ENCODE measurements at places on chromosomes 1 and 21.

GRCh38 chr1:53653631-53654030 is 85.3 kb downstream of the GLIS1 start:
- DNase-seq: no peak

DNA sequence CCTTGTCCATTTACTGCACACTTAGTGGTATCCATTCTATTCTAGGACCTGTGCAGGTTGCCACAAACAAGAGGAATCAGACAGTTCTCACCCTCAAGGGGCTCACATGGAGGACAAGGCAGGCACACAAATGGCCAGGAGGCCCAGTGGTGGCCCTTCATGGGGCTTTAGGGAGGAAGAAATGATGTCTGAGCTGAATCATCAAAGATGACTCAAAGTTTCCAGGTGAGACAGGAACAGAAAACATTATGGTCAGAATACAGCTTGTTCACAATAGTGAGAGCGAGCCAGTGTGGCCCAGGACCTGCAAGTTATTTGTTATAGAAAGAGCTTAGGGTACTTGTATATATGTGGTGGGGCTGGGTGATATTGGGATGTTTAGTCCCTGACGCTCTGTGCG is 26.4 kb downstream of the SHISAL2A start:
- DNase-seq: no peak

DNA sequence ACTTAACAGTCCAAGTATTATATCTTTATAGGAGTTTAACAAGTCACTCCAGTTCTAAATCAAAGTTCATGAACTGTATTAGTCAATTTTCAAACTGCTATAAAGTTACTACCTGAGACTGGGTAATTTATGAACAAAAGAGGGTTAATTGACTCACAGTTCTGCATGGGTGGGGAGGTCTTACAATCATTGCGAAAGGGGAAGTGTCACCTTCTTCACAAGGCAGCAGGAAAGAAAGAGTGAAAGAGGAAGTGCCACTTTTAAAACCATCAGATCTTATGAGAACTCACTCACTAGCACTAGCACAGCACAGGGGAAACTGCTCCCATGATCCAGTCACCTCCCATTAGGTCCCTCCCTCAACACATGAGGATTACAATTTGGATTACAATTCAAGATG is 70.0 kb downstream of the CLCA4 start:
- DNase-seq: no peak

DNA sequence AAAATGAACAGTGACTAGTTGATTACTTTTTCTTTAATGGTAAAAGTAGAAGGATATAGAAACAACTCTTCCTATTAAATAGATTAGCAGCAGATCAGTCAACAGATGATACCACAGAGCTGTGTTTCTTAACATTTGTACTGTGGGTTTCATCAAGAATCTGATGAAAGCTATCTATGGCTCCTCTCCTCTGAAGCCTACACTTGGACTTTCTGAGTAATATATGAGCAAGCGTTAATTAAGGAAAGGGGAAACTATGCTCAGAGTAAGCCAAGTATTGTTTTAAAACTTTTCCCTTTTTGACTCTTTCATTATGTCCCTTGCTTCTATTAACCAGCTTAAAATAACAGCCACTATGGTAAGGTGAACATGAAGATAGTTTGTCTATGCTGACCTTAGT is 10.8 kb downstream of the ARID4B start:
- no peak for DNase-seq

DNA sequence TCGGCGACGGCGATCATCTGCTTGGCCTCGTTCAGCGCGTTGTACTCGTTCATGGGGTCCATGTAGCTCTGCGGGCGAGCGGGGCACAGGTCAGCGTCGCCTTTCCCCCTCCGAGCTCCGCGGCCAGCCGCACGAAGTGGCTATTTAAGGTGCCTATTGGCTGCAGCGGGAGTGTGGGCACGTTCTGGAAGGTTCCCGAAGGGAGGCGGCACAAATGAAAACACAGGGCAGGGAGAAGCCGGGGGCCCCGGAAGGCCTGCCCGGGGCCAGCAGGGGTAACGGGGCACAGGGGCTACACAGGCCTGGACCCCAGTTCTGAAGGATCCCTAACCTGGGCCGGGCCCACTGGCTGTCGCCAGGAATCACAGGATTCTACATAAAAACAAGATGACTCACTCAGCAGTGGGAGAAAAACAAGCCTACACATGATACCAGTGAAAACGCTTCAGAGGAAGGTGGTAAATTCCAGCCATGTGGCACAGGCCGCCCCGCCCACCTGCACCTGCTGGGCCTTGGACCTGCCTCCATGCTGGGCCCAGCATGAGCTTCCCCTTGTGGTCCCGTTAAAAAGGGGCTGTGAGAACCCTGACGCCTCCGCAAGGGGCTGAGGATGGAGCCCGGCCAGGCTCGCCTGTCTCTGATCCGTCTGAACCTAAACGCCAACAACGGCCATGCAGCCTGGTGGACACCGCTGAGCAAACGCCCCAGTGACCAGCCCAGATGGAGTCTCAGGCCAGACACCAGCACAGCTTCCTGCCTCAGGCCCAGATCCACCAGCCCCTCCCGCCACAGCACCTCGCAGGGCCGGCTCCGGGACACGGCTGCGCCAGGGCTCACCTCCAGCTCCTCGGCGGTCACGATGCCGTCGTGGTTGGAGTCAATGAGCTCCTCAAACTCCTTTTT is 3.9 kb upstream of the TNFRSF4 start:
- DNase-seq: no peak

DNA sequence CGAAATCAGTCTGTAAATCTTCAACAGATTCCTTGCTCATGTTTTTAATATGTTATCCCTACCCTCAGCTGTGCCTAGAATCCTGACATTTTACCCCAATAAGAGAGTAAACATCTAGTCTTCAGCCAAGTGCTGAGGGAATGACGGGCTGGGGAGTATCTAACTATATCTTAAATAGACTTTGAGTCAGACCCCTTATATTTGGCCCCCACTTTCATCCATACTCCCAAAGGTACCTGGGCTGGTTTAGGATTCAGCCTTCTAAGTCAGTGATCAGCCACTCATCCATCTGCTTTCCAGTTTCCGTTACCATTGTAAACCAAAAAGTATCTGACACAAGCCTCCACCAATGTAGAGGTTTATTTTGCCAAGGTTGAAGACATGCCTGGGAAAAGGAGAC is 36.1 kb upstream of the CNIH3 start:
- DNase-seq: no peak

GRCh38 chr1:50155541-50155940 is 46.8 kb downstream of the ELAVL4 start:
- no peak for DNase-seq

DNA sequence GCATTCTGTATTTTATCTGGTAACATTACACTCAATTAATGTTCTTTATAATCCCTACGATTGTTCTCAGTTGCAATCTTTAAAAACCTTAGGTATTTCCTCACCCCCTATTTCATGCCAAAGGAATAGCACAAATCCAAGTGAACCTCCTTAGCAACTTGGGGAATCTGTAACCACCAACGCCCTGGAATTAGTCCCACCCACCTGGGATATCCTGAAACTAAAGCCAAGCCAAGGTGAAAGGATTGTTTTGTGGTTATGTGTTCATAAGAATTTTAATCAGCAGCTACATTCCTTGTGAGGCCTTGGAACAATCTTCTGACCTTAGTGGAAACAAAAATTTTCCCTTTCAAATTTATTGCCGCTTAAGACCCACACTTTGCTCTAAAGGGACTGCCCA is 908.7 kb downstream of the TTLL7 start:
- DNase-seq: no peak

DNA sequence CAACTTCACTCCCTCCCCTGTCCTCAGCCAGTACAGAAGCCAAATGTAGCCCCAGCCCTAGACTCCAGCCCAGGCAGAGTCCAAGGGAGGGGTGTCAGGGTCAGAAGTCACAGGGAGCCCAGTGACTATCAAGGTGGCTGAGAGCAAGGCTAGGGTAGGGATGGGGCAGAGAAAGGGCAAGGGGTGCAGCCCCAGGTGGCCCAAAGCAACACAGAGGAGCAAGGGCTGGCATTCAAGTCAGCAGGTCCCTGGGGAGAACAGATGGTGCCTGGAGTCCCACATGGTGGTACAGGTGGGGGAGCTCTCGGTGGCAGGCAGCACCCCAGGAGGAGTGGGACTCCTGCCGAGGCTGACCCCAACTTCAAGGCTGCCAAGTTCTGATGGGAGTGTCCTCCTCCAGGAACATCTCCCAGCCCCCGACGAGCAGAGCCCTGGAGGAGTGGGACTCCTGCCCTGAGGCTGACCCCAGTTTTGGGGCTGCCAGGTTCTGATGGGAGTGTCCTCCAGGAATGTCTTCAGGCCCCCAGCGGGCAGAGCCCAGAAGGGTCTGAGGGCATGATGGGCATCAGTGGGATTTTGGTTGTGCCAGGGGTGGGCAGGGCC is 3.7 kb upstream of the DVL1 start:
- DNase-seq: no peak

GRCh38 chr21:42833439-42833815 is 45.9 kb downstream of the WDR4 start:
- DNase-seq: peak; percentile 30

DNA sequence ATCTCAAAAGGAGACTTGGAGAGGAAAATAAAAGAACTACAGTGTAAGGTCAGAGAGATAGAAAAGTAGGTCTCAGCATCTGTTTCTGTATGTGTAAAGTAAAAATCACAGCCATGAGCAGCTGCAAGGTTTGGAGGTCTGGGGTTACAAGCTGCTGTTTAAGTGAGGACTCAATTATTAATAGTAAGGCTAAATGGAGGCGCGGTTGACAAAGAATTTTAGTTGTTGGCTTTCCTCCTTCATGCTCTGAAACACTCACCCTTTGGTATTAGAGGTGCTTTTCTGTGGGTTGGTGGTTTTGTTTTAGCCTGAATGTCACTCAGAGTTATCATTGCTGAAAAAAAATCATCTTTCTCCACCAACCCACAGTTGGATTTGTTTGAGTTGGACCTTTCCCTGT is 59.8 kb upstream of the HAO2 start:
- DNase-seq: no peak

DNA sequence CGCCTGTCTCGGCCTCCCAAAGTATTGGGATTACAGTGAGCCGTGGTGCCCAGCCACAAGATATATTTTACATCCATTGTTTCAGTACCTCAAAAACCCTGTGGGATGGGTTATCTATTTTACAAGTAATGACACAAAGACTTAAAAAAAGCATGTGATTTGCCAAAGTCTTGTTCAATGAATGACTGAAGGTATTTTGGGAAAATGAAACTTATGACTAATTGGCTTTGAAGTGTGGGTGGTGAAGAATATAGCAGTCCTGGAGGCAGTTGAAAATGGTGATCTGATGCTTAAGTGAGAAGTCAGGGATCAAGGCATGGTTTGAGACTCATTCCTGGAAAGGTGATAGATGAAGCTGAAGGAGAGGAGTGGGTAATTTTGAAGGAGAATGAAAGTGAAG is 3.0 kb downstream of the SWT1 start:
- no peak for DNase-seq

DNA sequence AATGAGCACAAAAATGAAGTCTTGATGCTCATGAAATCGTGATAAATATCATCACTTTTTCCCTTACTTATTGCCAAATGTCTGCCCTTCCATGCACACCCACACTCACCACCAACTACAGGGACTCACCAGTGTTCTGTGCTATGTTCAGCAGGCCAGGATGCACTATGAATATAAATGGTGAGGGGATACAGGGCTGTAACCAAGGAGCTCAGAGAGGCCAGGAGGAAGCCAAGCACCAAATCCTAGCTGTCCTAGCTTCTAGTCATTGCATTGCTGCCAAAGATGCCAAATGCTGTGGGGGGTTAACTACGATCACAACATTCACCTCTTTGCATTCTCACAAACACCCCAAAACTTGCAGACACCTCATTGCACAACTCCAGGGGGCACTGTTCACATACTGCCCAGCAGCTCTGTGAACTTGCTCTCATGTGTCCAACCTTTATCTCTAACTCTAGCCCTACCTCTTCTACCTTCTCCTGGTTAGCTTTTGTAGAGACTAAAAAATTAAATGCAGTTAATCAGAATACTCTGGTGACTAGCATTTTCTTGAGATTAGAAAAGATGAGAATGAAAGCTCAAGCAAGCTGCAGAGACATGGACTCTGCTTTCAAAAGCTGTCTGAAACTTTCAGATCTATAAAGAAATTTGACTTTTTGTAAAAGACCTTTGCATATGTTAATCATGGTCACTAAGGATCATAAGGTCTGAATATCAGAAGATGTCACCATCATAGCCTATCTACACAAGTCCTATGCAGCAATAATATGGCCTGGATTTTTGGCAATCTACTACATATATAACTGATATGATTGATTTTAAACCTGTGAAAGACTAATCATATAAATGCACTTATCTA is 13.9 kb upstream of the KIF14 start:
- DNase-seq: no peak

GRCh38 chr1:16211824-16212223 is 628 bp downstream of the ARHGEF19 start:
- DNase-seq: no peak

DNA sequence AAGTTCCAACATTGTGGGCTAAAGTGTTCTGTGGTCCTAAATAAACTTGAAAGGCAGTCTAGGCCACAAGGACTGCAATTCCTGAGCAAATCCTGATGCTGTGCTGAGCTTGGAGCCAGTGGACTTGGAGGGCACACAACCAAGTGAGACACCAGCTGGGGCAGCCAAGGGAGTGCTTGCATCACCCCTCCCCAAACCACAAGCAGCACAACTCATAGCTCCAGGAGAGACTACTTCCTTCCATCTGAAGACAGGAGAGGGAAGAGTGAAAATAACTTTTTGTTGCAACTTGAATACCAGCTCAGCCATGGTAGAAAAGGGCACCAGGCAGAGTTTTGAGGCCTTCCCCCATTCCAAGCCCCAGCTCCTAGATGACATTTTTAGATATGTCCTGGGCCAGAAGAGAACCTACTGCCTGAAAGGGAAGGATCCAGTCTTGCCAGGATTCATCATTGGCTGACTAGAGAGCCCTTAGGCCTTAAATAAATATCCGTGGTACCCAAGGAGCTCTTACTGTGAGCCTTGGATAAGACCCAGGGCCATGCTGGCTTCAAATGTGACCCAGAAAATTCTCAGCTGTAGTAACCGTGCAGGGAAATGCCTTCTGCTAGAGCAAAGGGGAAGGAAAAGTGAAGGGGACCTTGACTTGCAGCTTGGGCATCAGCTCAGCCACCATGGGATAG is 35.4 kb upstream of the LRRC8B start:
- DNase-seq: no peak

GRCh38 chr1:29254346-29254745 is 18.0 kb downstream of the PTPRU start:
- no peak for DNase-seq

DNA sequence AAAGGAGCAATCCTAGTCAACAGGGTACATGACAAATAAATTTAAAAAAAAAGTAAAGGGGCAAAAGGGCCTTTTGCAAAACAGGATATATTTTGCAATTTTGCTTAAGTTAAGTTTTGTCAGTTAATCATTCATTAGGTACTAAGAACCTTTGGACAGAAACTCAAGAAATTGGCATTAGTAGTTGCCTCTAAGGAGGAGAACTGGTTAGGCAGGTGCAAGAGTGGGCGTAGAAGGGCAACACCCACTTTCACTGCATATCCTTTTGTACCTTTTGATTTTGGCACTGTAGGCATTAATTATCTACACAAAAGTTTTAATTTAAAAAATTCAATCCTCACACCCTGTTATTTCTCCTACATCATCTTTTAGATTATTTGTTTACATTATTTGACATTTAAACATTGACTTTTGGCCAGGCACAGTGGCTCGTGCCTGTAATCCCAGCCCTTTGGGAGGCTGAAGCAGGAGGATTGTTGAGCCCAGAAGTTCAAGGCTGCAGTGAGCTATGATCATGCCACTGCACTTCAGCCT is 4.3 kb downstream of the DDAH1 start:
- no peak for DNase-seq

GRCh38 chr1:64956733-64957441 is 9.5 kb downstream of the JAK1 start:
- DNase-seq: peak; percentile 45

GRCh38 chr21:31772674-31773555 is 41.0 kb upstream of the SCAF4 start:
- DNase-seq: no peak
